AG09319 (cell line): ENCODE measurements at places on chromosomes 3 and 15.

DNA sequence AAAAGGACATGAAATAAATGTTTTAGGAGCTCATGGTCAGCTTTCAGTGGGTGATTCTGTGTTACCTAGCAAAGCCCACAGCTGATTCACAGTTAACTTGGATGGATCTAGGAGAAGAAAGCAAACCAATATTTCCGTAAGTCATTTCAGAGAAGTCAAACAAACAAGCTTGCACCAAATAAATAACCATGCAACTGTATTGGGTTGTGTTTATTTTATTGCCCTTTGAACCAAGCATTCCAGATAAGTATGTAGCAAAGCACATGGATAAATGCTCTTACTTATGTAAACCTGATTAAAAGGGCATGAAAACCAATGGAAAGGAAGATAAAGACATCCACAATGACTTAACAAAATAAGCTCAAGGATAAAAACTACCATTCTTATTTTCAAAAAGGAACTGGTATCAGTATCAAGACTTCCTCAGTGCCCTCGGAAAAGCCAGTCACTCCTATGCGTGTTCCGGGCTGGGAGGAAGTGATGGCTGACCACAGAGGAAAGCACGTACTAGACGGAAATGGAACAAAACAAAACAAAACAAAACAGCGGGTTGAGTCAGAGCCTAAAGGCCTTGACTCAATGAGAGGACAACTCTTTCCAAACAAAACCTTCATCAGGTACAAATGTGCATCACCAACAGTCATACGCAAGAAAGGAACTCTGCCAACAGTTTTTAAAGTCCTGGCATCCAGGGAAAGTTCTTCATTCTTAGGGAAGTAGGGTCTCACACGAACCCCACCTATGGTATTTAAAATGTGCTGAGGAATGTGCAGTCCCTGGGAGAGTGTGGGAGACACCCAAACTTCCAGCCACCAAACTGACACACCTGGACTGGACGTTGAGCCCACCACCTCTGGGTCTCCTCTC, 103.3 kb downstream of the SNRK start:
- DNase-seq = no peak

DNA sequence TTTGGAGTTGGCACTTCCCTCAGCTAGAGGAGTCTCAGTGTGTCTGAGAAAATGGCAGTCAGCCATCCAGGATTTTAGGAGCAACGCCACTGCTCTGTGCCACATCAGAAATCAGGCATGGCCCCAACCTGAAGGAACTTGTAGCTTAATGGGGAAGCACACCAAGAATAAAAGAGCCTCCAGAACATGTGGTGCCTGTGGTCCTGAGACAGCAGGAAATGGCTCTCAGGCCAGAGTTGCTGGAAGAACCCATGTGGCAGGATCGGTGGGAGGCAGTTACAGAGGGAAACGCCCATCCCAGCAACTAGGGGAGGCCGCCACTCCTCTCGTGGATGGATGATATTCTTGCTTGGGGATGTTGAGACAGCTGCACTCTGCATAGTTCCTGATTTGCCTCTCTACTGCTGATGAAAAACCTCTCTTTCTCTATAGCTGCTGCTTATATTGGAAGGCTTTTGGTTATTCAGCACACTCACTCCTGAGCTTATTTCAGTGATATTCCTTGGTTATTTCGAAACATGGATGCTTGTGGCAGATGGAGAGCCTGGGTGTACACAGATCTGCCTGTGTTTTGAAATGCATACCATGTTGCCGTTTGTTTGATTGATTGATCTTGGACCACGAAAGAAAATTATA, 52.4 kb downstream of the KLHL25 start:
- DNase-seq = no peak

GRCh38 chr3:179288845-179289244, 34.0 kb upstream of the ZNF639 start:
- DNase-seq = no peak

DNA sequence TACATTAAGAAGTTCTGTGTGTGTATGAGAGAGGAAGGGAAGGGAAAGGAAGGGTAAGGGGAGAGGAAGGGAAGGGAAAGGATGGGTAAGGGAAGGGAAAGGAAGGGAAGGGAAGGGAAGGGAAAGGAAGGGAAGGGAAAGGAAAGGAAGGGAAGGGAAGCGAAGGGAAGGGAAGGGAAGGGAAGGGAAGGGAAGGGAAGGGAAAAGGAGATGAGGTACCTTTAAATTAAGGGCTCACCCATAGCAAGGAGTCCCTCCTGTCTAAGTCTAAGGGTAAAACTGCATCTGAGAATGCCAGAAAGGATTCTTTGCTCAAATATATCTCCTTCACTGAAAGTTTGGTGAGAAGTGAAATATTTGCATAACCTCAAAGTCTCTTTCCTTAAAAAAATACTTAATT, 572.1 kb upstream of the ADAMTS9 start:
- no peak for DNase-seq

DNA sequence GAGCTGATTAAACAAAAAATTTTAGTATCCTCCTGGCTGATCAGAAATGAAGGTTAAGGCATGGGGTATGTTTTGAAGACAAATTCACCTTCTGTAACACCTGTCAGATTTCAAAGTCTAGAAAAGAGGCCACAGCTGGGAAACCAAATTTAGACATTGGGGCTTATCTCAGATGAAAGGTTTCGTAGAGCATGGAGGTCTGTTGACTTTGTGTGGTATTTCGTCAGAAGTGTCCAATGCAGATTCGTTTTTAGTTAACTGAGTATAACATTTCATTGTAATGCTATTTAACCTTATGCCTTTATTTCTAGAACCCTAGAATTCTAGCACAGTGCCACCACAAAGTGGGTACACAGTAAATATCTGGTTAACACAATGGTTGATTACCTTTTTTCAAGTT, 61.7 kb downstream of the FNDC3B start:
- no peak for DNase-seq

DNA sequence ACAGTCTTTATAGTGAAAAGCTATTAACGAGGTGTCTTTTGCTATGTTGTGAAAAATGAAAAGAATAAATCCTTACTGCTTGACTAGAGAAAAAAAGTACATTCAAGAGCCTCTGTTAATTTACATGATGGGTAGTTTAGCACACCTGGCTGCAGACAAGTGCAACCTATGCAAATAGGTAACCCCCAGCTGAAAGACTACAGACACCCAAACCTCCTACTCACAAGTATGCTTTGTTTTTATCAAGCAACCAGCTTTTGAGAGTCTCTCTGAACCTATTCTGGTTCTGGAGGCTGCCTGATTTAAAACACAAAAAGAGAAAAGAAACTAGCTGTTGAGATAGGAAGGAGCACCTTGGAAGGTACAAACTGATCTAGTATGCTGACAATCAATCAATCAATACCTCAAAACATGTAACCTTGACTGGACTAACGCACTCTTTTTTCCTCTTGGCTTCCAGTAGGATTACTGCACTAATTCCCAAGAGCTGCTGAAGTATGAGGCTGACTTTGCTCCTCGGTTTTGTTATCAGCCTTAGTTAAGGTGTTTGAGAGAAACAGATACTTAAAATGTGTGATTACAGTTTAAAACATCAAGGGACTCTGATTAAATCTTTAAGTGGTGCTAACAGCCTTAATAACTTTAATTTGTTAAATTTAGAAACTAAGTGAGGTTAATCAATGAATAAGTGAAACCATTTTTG, 63.6 kb downstream of the OSBPL10 start:
- DNase-seq = no peak

GRCh38 chr15:31379042-31379441, 52.4 kb downstream of the KLF13 start:
- no peak for DNase-seq

GRCh38 chr15:94610485-94610884, 379.1 kb downstream of the MCTP2 start:
- no peak for DNase-seq

DNA sequence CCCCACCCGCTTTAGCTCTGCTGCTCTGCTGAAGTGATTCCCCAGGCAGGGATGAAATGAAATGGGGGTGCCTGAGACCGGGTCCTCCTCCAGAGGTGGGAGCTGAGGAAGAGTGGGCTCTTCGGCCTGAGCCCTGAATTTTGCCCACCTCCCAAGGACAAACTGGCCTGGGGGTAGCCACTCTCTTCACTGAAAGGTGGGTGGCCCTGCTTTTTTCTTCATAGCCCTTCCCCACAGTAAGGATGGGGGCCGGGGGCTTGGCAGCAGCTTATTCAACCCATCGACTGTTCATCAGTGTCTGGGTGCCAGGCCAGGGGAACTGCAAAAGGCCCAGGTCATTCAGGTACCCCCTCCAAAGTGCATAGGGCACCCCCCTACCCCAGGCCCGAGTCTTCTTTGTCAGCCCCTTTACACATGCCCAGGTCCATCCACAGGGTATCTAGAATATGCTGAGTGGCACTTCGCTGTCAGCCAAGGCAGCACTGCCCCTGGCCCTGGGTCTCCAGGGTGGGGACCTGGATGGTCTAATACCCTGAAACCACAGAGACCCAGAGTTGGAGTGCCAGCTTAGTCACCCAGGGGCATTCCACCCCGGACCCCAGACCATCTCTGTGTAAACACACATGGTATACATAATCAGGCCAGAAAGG, 7.9 kb downstream of the SCN5A start:
- no peak for DNase-seq

DNA sequence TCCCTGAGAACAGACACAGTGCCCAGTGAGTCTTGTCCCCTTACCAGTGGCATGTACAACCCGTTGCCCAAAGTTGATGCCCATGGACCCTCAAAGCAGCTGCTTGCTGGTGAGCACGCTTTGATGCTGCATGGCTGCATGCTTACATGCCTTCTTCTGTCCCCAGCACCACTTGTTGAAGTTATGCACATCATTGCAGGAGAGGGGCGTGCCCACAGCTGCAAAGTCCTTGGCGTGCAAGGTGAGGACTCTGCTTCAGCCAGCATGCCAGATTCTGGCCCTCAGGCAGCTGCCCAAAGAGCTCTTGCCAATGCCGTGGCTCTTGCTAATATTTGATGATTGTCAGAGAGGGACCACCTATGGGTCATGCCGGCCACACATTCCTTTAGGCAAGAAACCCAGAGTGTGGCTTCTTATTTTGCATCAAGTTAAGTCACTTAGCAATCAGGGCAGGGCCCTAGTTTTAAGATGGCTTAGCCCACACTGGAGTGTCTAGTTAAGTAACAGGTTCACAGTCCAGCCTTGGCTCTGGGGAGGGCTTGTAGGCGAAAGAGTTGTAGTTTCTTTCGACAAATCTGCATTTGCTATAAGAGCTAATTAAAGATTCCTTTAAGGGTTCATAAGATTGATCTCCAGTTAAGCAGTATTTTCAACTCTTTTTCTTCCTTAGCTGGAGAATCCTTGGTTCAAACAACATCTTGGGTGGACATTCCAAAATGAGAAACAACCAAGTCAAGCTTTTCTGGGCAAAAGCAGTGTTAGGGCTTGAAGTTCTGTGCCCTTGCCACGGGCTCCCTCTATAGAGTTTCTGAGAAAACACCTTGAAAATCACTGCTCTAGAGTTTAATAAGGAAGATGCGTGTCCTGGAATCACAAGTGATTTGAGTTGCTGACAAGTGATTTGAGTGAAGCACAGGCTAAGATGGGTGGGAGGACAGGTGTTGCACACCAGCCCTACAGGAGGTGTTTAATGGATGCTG, 128.6 kb downstream of the SLCO3A1 start:
- no peak for DNase-seq

GRCh38 chr15:91045065-91045464, 22.7 kb upstream of the VPS33B start:
- DNase-seq = no peak

DNA sequence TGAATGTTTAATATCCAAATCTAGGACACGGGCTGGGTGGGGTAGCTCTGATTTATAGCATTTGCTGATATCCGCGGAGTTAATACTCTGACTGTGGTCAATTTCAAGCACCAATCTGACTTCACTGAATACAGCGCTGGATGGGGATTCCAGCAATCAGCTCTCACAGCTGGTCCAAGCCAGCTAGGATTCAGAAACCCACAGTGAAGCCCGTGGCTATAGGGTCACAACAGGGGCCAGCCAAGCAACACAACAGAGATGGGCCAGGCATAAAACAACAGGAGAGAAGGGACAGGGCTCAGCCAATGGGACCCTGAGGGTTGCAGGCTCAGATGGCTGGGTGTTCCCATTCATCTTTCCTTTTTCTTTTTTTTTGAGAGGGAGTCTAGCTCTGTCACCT, 5.4 kb upstream of the LMAN1L start:
- DNase-seq = no peak

- DNase-seq = no peak
Observed at GRCh38 chr3:194497799-194498575, 11.2 kb upstream of the ATP13A3 start.

GRCh38 chr3:144032531-144033239, 61.1 kb downstream of the DIPK2A start:
- no peak for DNase-seq

DNA sequence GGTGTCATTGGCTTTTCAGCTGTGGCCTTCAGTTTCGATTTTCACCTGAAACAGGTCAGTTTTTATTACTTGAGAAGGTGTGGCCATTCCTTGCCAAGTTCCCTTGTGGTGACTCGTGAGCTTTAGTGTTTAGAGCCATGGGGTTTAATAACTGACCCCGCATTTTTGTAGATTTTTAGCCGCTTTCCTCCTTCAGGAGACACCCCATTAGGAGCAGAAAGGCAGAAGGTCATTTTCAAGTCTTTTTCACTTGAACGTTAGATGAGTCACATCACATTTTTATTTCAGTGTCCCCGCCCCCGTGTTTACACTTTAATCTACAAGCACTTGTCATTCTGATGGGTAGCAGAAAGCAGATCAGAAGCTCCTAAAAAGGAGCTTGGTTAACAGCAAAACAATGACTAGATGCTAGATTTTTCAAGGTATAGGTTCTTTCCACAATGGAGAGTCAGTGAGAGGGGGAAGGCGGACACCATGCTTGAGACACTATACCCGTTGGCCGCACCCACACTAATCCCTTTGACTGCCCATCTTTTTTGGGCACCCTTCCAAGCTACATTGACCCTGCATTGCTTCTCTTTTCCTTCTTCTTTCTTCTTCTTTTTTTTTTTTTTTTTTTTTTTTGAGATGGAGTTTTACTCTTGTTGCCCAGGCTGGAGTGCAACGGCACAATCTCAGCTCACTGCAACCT, 132.7 kb downstream of the GHSR start:
- no peak for DNase-seq

GRCh38 chr15:58163985-58164384, 25.8 kb downstream of the AQP9 start:
- DNase-seq = no peak

DNA sequence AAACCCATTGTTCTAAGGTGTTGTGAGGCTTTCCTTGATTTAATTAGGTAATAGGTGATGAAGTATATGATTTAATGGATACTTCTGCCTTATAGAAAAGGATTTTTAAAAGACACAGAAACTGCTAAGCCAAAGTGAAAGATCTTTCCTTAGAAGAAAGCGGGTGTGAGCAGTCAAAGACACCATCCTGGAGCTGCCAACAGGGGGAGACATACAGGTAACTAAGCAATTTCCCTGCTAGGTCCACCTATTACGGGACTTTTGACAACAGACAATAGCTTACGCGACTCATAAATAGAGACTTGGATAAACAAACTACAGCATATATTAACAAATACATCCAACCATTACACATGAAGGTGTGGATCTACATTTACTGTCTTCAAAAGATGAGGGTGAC, 669.5 kb downstream of the SQOR start:
- no peak for DNase-seq

DNA sequence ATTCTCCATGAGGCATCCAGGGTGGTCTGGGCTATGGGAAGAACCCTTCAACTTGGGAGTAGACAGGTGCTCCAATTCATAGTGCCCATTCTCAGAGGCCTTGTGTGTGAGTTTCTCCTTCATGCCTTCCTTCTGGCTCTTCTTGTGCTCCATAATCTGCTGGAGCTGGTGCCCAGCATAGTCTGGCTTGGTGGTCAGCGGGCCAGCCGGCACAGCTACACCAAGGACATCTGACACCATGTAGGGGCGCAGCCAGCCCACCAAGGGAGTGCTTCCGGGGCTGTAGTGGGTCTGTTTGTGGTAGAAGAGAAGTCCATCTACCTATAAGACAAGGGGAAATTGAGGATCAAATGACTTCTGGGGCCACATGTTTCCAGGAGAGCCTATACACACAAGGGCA, 19.2 kb upstream of the PTPN9 start:
- no peak for DNase-seq
